ENCODE measurements at places on chromosomes 11 and 22.

DNA sequence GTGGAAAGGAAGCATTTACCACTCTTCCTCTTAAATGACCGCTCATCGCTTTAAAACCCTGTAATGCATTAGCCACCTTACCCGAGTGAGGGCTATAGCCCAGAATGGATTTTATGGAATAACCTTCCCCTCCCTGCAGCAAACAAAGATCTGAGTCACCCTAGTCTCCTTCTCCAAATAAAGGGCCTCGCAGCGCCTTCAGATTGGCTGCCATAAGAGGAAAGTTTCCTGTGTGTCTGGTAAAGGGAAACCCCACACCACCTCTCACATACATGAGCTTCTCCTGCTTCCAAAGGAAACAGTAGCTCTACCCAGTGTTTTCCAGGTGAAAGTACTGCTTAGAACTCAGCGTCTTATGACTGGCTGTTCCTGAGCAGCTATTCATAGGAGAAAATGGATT is 47.8 kb downstream of the PPP2R1B start:
- DNase-seq: no peak

GRCh38 chr22:19120829-19121630 is 1.2 kb downstream of the DGCR2 start:
- DNase-seq: no peak

DNA sequence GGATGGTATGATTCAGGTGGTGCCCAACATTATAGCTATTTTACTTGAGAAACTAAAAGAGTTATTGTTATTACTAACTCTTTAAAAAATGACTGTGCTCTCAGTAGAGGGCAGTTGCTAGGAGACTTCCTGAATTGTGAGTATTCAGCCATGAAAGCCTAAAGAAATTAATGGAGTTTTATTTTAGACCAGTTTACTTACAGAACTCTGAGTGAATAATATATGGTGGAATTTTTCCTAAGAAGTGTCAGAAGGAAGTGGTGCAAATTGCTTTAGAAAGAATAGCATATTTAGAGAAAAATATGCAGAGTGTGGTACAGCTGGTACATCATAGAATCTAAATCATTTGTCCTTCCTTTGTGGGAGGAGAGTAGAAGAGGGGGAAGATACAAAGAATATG is 689.9 kb upstream of the CCDC90B start:
- no peak for DNase-seq

DNA sequence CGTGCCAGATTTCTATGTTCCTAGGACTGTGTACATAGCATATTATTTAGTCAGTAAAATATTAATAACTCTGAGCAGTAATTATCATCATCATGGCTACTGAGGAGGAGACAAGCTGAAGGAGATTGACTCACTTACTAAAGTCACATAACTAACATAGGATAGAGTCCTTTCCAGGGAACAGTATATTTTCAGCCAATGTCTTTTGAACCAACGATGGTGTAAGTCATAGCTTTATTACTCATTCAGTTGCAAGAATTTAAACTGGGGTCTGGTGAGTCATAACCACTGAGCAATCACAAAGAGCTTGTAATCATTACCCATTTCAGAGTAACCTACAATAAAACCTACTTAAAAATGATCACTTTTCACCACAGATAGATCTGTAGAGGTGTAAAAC is 1564.8 kb upstream of the TENM4 start:
- DNase-seq: no peak

DNA sequence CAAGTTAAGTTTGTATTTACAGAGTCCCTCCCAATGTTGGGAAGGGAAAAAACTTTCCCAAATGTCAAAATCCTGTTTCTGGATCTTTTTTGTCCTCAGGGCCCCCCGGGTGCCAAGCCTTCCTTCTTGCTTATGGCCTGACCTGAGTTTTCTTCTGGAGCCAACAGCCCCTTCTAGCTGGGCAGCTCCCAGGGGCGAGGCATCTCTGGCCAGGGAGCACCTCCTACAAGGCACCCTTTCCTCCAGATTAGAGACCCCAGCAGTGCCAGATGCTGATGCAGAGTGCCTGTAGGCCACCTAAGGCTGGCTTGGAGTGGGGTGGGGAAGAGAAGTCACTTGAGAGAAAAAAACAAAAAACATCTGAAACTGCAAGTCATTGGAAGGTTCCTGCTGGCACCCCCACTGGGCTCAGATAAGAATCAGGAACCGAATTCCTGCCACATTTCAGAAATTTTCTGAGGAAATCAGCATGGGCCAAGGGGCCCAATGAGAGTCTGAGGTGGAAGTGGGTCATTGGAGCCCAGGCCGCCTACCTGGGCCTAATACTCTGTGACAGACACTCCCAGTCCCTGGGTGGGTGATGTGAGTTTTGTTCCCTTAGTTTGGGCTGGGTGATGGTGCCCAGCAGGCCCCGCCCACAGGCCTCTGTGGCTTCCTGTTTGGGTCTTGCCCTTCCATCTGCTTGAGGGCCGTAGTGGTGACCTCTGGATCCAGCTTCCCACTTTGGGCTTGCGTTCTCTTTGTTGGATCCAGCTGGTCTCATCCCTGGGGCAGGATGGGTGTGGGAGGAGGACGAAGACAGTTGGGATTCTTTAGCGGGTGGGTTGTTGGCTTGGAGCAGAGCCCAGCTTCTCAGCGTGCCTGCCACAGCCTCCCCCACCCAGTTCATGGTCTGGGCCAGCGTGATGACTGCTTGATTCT is 40.6 kb downstream of the PARVA start:
- no peak for DNase-seq

DNA sequence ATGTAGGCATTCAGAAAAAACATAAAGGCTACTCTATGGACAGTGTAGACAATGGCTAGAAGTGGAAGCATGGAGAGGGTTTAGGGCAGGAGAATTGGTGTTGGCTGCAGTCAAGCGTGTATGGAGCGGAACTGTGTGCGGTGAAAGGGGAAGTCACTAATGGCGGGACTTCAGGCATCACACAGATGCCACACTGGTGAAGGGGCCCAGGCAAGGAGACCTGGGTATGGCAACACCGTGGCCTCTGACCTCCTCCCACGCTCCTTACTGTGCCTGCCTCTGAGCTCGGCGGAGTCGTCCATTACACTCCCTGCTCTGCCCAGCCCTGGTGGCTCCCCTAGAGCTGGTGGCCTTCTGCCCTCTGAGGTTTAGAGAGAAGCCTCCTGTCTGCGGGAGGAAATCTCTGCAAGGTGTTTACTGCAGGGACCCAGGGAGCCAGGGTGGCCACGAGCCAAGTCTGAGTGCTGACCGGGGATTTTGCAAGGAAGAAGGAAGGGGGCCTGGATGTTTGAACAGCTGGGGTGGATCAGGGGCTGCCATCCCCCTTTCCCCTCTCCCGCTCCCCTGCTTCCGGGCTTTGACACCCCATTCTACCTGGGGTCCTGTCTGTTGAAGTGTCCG is 75.1 kb upstream of the TSPAN18 start:
- DNase-seq: no peak

Data from cortex of kidney (tissue), 1 donor.